ENCODE measurements at places on chromosomes 2 and 18. TPM values are rescaled to one million over a fixed set of nuclear protein-coding genes. Genes with fewer than 3 reads are reported as not detected.

The LBX2 gene
- 0.69 TPM for total RNA-seq

The GAL3ST2 gene
- not detected for total RNA-seq

GRCh38 chr2:46369783-46370182, 72.6 kb downstream of the EPAS1 start:
- H3K4me3 ChIP-seq = no peak overlapping the region
- no peaks in the 10 kb centered on the region for H3K27me3 ChIP-seq
- no peak overlapping the region for H3K27ac ChIP-seq
- peaks cover 28% of the 10 kb centered on the region for H3K36me3 ChIP-seq
- no peak for DNase-seq
- no peaks in the 10 kb centered on the region for H3K4me1 ChIP-seq

DNA sequence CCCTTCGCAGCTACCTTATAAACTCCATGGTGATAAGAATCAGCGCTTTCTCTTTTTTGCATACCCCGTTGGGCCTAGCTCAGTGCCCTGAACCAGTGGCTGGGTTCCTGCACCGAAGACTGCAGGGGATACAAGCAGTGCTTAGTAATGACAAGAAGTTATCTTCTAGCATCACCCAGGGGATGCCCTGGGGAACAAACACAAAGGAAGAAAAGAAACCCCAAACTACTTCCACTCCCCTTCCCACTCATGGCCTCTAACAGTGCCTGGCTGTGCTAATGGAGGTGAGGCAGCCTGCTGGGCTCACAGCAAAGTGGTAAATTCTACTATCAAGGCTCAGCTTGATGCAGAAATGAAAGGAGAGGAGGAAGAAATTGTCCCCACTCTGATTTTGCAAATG, 314.7 kb downstream of the TXNL1 start:
- H3K4me1 ChIP-seq = peaks cover 20% of the 10 kb centered on the region
- no peak overlapping the region for H3K4me3 ChIP-seq
- H3K36me3 ChIP-seq = no peaks in the 10 kb centered on the region
- H3K27ac ChIP-seq = no peak overlapping the region
- no peak for DNase-seq
- H3K27me3 ChIP-seq = no peaks in the 10 kb centered on the region

DNA sequence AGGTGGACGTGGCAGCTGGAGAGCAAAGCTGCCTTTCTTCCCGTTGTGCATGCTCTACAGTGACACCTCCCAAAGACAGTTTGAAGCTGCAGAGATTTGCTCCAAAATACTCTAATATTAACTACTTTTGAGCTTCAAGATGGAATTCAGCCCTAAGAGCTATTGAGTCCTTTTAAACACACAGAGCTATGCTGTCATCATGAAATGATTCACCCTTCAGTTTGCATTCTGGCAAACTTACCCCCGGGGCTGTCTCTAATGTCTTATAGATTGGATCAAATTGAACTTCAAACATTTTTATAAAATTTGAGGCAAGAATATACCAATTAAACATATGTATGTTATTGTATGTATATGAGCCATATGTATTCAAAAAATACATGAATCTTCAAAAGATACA, 110.7 kb upstream of the EFEMP1 start:
- H3K4me3 ChIP-seq = no peak overlapping the region
- H3K36me3 ChIP-seq = no peaks in the 10 kb centered on the region
- no peaks in the 10 kb centered on the region for H3K4me1 ChIP-seq
- H3K27me3 ChIP-seq = no peaks in the 10 kb centered on the region
- H3K27ac ChIP-seq = no peak overlapping the region
- no peak for DNase-seq

GRCh38 chr18:31103423-31103822, 1.2 kb upstream of the DSC2 start:
- DNase-seq = no peak
- H3K27me3 ChIP-seq = no peaks in the 10 kb centered on the region
- H3K4me1 ChIP-seq = peaks cover 13% of the 10 kb centered on the region
- no peak overlapping the region for H3K4me3 ChIP-seq

GRCh38 chr18:28359176-28359575, 182.2 kb upstream of the CDH2 start:
- H3K4me3 ChIP-seq = no peak overlapping the region
- no peaks in the 10 kb centered on the region for H3K36me3 ChIP-seq
- H3K27me3 ChIP-seq = no peaks in the 10 kb centered on the region
- no peaks in the 10 kb centered on the region for H3K4me1 ChIP-seq
- no peak overlapping the region for H3K27ac ChIP-seq
- no peak for DNase-seq

DNA sequence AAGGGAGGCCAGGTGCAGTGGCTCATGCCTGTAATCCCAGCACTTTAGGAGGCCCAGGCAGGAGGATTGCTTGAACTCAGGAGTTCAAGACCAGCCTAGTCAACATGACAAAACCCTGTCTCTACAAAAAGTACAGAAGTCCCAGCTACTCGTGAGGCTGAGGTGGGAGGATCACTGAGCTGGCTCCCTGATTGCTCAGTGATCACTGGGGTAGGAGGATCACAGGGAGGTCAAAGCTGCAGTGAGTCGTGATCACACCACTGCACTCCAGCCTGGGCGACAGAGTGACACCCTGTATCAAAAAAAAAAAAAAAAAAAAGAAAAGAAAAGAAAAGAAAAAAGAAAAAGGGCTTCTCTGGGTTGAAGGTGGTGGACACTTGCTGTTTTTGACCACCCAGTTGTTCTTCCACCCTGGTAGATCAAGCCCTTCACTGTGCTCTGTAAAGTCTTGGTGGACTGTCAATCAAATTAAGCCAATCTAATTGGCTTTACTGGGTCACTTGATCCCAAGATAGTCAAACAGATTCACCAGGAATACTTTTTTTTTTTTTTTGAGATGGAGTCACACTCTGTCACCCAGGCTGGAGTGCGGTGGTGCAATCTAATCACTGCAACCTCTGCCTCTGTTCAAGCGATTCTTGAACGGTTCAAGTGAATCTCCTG, 191.6 kb downstream of the AGPS start:
- H3K4me3 ChIP-seq = no peak overlapping the region
- no peak overlapping the region for H3K27ac ChIP-seq
- no peaks in the 10 kb centered on the region for H3K36me3 ChIP-seq
- no peak for DNase-seq

DNA sequence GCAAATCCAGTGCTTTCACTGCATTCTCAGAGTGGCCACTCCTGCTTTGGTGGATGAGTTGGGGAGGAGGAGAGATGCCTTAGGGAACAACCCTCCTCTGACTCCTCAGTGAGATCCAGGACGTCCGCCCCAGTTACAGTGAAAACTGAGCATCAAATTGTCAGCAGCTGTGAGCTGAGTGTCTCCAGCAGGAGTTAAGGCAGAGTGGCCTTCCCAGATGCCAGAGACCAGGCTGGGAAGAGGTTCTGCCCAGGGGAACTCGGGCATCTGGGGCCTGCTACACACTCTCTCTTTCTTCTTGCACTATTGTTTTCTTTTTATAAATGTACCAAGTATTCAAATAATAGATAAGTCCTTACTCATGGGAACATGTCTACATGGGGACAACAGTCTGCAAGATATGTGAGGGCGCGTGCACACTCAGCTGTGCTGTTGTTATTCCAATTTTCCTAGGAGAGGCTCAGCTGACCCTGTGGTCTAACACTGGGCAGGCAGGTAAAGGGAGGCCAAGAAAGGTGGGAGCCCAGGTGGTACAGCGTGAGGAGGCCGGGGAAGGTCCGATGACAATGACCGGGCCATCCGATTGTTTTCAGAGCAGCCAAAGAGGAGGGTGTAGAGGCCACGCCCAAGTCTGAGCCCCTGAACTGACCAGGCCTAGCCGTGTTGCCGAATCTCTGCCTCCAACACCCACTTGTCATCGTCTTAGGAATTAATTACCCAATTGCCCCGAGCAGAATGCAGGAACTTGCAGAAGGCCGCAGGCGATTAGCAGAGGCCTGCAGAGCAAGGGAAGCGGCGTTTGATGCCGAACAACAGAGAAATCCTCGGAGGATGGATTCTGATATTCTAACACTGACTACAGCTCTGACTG, 166.9 kb downstream of the ANAPC1 start:
- peak; percentile 53 for DNase-seq
- peaks cover 10% of the 10 kb centered on the region for H3K4me1 ChIP-seq
- no peaks in the 10 kb centered on the region for H3K36me3 ChIP-seq
- no peak overlapping the region for H3K27ac ChIP-seq

Data from esophagus muscularis mucosa (tissue), 4 donors.